ENCODE measurements at places on chromosomes 7 and 10.

GRCh38 chr10:116115036-116115641, 157.9 kb downstream of the GFRA1 start:
- DNase-seq, result no peak

GRCh38 chr10:69861251-69862240, 59.8 kb downstream of the COL13A1 start:
- DNase-seq, result no peak

DNA sequence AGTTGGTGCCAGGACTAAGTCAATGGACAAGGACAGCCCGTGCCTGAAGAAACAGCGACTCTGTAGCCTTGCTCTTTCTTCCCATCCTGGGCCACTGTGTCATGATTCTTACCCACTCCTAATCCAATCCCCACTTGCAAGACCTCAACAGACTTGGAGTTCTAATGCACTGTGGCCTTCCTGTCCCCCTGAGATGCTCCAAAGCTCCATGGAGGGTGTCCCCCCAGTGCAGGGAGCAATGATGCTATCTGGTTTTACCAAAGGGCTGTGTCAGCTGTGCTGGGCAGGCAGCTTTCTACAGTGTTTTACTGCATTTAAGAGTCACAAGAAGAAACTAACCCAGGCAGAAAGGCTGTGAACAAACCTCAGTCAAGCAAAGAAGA, 108.1 kb downstream of the PRKAG2 start:
- no peak for DNase-seq

DNA sequence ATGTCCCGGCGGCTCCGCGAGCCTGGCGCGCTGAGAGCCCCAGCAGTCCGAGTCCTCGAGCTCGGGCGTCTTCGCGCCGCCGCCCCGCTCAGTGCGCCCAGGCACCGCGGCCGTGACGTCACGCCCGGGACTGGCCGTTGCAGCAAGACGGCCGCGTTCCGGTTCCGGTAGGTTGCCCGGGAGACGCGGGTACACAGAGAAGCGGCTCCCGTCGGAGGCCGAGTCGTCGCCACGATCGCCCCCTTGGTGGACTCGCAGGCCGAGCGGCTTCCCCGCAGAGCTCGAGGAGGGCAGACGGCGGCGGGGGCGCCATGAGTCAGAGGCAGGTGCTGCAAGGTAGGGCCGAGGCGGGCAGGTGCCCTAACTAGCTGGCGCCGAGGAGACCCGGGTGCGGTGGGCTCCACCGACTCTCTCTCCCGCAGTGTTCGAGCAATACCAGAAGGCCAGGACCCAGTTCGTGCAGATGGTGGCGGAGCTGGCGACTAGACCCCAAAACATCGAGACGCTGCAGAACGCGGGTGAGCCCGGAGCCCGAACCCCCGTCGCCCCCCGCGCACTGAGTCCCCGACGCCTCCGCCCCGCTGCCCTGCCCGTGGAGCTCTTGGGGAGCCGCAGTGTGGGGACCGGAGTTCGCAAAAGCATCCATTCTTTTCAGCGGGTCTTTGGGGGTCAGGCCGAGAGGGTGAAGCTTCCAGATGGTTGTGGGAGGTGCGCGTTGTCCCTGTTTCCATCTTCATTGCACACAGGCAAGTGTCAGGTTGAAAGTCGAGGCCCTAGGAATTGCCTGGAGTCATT, at the start of gene SPAG6:
SPAG6 (plus strand) TSS at position 196 of the 795 bp plus-strand sequence; CDS start at position 312, 116 bp downstream.
- peak; percentile 77 for DNase-seq

- no peak for DNase-seq
Measured at GRCh38 chr10:78551184-78552005, 517.4 kb upstream of the ZMIZ1 start.

DNA sequence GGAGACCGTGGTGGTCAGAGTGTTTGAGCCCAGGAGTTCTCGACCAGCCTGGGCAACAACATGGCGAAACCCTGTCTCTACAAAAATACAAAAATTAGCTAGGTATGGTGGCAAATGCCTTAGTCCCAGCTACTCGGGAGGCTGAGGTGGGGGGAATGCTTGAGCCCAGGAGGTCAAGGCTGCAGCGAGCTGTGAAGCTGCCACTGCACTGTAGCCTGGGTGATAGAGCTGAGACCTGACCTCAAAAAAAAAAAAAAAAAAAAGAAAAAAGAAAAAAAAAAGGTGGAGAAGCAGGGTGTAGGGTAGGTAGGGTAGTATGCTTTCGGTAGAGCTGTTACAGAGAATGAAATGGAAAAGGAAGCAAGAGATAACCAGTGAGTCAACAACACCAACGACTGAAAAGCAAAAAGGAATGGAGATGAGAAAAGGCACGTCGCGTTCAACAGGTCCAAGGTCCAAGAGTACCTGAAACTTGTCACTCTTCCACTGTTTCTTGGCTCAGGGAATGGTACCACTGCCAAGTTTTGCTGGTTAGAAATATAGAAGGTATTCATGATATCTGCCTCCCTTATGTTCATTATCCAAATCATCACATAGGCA, 4.3 kb upstream of the RSBN1L start:
- no peak for DNase-seq

GRCh38 chr7:149562602-149563001, 65.0 kb upstream of the ZNF746 start:
- DNase-seq, result no peak
